Sciatic nerve (tissue), 2 donors: ENCODE measurements at places on chromosomes 7 and 10. TPM values are rescaled to one million over a fixed set of nuclear protein-coding genes. Genes with fewer than 3 reads are reported as not detected.

GRCh38 chr10:70007116-70007820 lies 45.4 kb upstream of the MACROH2A2 start:
- DNase-seq = no peak

DNA sequence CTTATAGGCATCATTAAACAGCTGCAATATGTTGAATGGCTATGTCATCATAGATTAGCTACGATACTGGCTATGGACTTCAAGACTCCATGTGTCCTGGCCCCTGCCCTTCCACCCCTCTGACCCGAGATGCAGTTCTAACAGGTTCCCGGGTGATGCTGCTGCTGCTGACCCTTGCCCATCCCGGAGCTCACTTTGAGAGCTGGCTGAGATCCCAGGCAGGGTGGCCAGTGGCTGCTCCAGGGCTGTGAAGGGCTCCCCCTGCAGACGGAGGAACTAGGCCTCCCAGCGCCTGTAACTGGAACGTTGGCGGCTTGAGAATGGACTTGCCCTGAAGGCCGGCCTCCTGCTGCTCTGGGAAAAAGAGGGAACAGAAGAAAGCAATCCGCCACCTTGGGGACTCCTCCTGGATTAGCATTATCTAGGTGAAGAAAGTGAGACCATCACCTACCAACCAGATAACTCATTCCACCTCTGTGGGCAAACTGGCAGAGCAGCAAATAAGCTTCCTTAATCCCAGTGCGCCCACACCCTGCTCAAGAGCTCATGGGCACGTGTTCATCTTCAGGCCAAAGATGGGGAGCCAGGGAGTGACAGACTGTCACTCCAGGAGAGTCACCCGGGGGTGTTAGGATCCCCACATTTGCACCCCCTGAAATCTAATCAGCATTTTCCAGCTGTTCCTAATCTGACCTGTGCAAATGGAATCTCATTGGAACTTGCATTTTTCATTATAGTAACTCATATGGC lies 56.8 kb downstream of the PARP12 start:
- DNase-seq = no peak

DNA sequence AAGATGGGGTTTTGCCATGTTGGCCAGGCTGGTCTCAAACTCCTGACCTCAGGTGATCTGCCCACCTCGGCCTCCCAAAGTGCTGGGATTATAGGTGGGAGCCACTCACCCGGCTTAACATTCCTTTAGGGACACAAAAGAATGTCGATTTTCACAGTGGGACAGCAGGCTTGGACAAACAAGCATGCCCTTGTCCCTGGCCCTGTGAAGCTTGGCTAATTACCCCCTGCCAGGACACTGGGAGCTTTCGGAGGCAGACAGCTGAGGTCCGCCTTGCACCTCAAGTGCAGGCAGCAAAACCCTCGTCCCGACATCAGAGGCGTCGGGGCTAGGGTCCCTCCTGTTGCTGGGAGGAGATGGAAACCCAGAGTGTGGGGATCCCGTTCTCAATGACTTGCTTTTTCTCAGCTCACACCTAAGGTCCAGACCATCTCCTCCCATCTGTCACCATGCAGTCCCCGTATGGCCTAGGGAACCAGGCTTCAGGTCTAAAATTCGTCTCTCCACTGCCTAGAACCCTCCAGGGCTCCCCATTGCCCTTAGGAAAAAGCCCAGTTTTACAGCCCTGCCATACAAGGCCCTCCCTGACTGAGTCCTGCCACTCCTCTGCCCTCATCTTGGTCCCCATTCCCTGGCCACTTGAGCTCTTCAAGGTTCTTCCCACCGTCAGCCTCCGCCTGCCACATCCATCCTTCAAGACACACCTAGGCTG lies 6.3 kb upstream of the CLIP2 start:
- no peak for DNase-seq

DNA sequence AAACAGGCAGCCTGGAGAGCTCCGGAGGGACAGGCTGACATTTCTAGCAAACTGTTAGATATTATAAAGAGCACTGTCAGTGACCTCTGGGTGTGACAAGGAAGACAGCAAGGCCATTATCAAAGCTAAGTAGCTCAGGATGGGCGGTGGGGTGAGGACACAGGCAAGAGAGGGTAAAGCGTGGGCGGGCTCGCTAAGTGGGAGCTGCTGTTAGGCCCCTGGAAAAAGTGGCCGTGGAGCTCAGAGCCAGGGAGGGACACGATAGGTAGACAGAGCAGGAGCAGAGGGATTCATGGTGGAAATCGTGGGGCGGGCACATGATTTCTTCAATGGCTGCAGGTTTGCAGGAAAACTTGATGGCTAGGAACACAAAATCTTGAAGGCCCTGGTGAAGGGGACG lies 51.4 kb upstream of the NPS start:
- no peak for DNase-seq

DNA sequence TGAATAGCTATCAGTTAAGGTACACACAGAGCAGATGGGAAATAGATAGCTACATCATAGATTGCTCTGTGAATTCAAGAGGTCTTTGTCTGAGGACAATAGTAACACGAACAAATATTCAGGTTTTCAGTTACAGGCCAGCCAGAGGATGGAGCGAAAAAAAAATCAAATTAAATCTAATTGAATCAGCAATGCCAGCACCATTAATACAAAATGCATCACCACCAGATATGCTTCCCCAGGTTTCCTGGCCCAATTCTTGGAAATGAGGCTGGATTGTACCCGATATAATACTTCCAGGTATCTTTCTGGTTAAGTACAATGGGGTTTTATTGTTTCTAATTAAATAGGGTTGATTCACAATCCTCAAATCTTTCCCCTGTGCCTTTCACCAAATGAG lies 975.8 kb upstream of the AUTS2 start:
- DNase-seq = no peak

DNA sequence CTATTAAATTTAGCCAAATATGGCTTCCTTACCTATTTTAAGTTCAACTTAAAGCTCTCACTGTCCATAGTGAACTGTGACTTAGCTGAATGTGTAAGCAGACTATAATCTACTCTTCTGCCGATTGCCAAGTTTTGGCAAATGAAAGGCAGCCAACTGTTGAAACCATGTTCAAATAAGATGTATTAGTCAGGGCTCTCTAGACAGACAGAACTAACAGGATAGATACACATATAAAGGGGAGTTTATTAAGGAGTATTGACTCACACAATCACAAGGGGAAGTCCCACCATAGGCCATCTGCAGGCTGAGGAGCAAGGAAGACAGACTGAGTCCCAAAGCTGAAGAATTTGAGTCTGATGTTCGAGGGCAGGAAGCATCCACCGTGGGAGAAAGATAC lies 837.7 kb upstream of the AUTS2 start:
- DNase-seq = no peak

DNA sequence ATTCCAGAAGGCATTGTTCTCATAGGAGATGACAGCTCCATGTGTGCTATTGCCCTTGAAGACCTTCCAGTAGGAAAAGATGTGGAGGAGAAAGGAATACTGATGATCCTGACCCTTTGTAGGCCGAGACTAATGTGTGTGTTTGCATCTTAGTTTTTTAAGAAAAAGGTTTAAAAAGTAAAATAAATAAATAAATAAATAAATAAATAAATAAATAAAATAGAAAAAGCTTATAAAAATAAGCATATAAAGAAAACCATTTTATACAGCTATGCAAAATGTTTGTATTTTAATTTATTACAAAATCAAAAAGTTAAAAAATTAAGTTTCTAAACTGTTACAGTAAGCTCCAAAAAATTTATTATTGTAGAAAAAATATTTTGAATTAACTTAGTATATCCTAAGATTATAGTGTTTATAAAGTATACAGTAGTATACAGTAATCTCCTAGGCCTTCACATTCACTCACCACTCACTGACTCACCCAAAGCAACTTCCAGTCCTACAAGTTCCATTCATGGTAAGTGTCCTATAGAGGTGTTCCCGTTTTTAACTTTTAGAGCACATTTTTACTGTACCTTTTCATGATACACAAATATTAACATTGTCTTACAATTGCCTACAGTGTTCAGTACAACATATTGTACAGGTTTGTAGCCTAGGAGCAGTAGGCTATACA lies 435.2 kb upstream of the SEMA3A start:
- DNase-seq = no peak

DNA sequence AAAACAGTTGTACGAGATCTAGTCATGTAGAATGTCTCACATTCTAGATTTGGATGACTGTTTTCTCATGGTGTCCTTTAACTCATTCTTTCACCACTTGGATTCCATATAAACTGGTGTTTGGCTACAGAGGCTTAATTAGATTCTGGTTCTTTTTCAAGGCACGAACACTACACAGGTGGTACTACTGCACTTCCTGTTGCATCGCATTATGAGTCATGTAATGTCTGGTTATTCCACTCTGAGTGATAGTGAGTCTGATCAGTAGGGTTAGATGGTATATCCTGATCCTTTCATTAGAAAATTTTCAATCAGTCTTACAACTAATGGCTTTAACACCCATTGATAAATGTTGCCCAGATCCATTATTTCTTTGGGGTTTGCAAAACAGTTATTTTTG lies 11.2 kb upstream of the AKAP9 start:
- DNase-seq = no peak

- DNase-seq = no peak
These were observed 291.9 kb downstream of the DOCK4 start for GRCh38 chr7:111914291-111914690.

GRCh38 chr10:116014871-116015582 lies 258.0 kb downstream of the GFRA1 start:
- DNase-seq = no peak

DNA sequence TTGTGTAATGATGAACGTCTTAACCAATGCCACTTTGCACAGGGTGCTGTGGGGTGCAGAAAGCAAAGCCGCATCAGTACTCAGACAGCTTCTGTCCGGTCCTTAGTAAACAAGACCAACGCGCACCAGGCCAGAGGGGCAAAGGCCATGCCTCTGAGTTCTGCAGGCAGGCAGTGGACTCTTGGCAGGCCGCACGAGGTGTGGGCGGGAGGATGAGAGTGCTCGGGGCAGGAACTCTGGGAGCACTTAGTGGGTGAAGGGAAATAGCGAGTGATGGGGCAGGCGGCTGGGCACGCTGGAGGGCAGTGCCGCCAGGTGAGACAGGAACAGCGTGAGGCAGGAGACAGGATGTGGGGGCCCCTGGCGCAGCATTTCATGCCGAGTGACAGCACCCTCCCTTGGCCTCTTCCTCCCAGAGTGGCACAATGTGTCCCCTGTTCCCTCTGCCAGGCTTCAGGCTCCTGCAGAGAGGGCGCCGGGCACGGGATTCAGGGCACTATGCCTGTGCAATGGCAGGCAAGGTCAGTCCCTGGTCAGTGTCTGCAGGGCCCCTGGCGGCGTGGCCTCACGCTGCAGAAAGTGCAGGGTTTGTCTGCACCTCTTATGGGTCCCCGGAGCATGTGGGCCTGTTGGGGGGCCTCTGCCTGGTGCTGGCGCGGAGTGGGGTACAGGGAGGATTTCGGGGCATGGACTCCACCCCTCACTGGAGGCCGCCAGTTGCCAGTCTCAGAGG lies 60.4 kb downstream of the VIPR2 start:
- DNase-seq = peak; percentile 49

DNA sequence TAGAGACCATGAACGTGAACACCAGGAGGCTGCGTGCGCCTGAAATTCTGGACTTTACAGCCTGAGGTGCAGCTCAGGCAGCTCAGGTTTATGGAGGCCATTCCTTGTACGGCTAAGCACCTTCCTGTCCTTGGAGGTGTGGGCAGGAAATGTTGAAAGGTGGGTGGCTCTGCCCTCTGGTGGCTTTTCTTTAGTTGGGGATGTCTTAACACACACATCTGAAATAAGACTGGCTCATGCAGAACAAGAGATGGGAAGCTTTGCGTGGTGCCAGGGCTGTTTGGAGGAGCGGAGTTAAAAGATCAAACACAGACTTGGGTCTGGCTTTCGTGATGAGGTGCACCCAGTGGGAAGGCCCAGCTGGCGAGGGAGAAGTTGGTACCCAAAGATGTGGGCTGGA lies 64.1 kb downstream of the DOCK1 start:
- no peak for DNase-seq

GRCh38 chr7:73382934-73383503 lies 50.6 kb upstream of the FZD9 start:
- no peak for DNase-seq

- no peak for DNase-seq
These were observed 85.2 kb downstream of the ZRANB1 start for GRCh38 chr10:125026974-125027735.

DNA sequence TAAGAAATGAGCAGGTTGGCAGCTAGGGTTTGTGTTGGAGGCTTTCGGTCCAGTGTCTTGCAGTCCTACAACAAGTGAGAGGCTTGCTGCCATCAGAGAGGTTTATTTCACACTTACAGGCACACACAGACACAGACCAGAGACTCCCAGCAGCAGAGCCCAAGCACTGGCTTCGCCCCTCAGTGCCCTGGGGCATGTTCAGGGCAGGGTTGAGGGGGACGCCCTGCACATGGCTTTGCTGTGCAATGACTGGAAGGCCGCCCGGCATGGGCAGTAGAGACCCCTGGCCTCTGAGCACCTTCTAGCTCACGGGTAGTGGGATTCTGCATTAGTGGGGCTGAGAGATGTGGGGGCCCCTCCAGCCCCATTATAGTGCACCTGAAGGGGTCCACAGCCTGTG lies 3.8 kb downstream of the SPRN start:
- no peak for DNase-seq

DNA sequence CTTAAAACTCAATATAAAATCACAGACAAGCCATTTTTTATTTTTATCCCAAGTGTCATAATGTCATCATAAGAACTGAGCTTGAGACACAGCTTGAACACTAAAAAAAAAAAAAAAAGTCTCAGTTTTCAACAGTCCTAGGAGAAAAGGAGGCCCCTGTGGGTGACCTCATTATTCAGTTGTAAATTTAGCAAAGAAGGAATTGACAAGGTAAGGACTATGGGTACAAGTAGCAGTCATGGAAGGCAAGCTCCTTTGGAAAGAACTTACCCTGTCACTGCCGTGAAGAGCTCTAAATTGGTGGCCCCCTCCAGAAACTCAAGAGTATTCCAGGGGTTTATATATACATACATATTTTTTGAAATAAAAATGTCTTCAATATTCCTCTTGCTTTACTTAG lies 864.4 kb upstream of the KCND2 start:
- no peak for DNase-seq

- DNase-seq = no peak
These were observed 145.2 kb downstream of the LYZL1 start for GRCh38 chr10:29434111-29434510.

TFEC gene
- total RNA-seq = 10.3 TPM

DYDC1 gene
- not detected for total RNA-seq

MMD2 gene
- 3.7 TPM for total RNA-seq

FRMPD2 gene
- 0.13 TPM for total RNA-seq

MKI67 gene
- 1.3 TPM for total RNA-seq

CALCR gene
- 0.62 TPM for total RNA-seq

DNAJC2 gene
- 19.4 TPM for total RNA-seq

MACROH2A2 gene
- 6.7 TPM for total RNA-seq
